WTC11 (cell line): ENCODE measurements at places on chromosomes 2 and 18. TPM values are rescaled to one million over a fixed set of nuclear protein-coding genes. Genes with fewer than 3 reads are reported as not detected.
A peak's percentile ranks its signal among the peaks of the same experiment; 100 is the strongest.

DNA sequence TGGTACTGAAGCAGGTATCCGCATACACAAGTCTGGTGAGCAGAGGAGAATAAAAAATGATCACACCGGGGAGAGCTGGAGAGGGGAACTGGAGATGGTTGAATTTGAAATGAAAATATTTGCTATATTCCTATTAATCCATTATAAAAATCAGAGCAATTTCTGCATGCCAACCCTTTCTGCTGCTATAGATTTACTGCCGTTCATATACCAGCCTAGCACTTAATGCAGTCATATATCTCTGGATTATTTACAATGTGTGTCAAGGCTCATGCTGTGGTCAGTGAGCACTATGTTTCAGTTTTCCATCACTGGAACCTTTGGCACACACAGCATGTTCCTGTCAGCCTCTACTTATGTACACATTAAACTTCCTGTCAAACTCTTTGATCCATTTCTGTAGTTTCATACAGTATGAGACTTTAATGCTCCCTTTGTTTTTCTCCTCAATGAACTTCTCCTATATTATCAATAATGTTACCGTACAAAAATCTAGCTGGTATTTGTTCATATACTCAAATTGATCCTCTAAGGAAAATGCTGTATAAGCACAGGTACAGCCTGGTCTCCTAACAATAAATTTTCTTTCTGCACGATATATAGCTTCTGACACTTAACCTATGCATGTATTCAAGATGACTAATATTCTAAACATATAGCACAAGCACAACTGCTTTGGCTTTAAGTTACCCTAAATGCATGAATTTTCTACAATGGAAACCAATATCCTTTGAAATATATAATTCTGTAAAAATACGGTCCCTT is 36.7 kb downstream of the FANCL start:
- no peak for DNase-seq

DNA sequence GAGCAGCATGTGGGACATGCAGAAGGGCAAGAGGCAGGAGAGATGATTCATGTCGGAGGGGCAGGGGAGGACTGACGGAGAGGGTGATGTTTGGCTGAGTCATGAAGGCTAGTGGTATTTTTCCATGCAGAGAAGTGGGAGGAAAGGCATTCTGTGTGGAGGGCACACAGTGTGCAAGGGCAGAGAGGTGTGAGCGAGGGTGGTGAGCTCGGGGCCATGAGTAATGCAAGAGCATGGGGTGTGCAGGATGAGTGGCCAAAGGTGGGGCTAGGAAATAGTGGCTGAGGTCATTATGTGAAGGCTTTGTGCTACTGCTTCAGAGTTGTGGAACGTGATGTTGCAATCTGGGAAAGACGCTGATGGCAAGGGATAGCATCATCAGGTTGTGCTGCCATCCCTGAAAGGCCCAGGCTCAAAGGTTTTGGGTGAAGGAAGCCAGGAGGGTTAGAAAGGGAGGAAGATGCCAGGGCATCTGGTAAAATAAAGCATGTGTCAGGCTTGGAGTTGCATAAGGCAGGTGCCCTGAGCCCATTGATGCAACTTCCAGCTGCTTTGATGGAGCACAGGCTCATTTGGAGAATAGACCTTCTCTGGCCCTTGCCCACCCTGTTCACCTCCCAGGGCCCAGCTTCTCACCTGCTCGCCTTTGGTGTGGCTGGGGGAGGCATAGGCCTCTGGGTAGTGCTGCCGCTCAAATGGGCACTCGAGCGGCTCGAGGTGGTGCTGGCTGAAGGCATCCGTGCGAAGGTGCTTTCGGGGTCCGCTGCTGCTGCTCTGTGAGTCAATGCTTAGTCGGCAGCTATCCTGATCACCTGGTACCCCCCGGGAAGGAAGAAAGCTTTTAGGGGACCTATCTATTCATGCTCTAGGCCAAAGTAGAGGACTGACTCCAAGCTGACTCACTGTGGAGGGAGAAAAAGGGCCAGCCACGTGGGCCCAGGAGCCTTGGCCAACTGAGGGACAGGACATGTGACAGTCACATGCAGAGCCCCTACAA is 37.5 kb downstream of the PAX8 start:
- no peak for DNase-seq

GRCh38 chr2:127085317-127085681 is 21.7 kb downstream of the BIN1 start:
- no peak for DNase-seq

Gene INPP5D
- total RNA-seq = 17.2 to 23.7 TPM (median 22.3 TPM) in 3 replicates

Gene CIB4
- total RNA-seq = not detected in 3 replicates

- DNase-seq = no peak
Observed at GRCh38 chr2:240189686-240190085, 49.2 kb upstream of the OTOS start.

- DNase-seq = no peak
Observed at GRCh38 chr2:8453904-8454302, 228.0 kb upstream of the ID2 start.

- DNase-seq = no peak
Observed at GRCh38 chr2:39093218-39093898, 27.5 kb downstream of the SOS1 start.

- DNase-seq = no peak
Observed at GRCh38 chr2:222888716-222889115, 27.9 kb downstream of the ACSL3 start.

Gene REG1B
- 2.1 to 3.8 TPM (median 2.3 TPM) in 3 replicates for total RNA-seq

GRCh38 chr18:924987-925386 is 20.3 kb downstream of the ADCYAP1 start:
- DNase-seq = no peak

DNA sequence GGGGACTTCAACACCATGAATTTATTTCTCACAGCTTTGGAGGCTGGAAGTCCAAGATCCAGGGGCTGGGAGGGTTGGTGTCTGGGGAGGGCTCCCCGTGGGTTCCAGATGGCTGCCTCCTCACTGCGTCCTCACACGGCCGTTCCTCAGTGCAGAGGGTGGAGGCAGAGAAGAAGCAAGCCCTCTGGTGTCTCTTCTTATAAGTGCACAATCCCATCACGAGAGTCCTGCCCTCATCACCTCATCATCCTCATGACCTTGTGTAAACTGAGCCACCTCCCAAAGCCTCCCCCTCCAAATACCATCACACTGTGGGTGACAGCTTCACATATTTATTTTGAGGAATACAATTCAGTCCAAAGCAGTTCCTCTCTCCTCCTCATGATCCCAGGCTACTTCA is 26.3 kb downstream of the TMEM163 start:
- DNase-seq = no peak

GRCh38 chr2:55093381-55093780 is 43.1 kb upstream of the RTN4 start:
- no peak for DNase-seq

DNA sequence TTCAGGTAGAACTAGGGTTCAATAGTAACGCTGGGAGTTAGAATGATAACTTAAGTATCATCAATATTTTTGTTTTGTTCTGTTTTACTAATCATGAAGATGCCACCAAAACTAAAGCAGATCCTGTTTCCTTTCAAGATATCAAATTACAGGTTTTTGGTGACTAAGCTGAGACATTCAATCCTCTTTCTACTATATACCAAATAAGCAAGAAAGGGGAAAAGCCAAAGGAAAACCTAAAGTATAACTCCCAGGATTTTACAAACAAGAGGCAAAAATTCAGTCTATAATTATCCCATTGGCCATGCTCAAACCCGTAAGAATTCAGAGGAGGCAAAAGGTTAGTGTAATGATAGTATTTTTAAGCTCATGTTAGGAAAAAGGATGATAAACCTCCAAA is 175.2 kb upstream of the CCDC150 start:
- DNase-seq = no peak

- no peak for DNase-seq
Observed at GRCh38 chr18:49006641-49007454, 56.1 kb upstream of the SMAD7 start.

Gene CDKL4
- total RNA-seq = 0.16 to 0.46 TPM (median 0.34 TPM) in 3 replicates

Gene BMP10
- not detected in 3 replicates for total RNA-seq

GRCh38 chr2:51013079-51013932 is 18.6 kb downstream of the NRXN1 start:
- peak; percentile 34 for DNase-seq

GRCh38 chr2:168053676-168054075 is 193.7 kb downstream of the STK39 start:
- no peak for DNase-seq

DNA sequence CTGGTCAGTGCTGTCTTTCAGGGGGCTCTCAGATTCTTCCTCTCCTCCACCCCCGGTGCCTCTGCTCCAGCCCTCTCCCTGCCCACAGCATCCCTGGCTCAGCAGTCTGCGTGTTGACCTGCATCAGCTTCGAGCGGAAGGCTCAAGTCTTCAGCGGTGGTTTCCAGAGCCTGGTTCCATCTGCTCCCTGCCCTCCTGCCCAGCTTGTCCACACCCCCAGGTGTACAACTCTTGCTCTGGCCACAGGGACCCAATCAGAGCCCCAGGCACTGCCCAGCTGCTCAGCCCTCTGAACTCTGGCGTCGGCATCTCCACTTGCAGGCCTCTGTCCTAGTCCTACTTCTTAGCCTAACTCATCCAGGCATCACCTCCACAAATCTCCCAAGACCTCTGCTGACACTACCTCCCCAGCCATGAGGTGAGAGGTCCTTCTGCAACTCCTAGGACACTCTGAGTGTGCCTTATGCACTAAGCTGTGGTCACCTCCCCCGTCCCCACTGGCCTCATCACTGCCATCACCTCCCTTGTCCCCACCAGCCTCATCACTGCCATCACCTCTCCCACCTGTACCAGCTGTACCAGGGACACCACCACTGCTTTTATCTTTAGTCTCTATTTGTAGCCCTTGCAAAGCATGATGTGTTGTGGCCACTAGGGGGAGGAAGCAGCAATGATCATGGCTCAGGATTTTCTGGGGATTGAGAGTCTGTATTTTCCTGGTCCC is 60.9 kb downstream of the EDAR start:
- peak; percentile 56 for DNase-seq

Gene GULP1
- total RNA-seq = 75.1 to 82.1 TPM (median 80.5 TPM) in 3 replicates

GRCh38 chr2:120108049-120108448 is 95.2 kb downstream of the EPB41L5 start:
- DNase-seq = no peak

GRCh38 chr2:68290901-68291300 is 28.8 kb downstream of the CNRIP1 start:
- no peak for DNase-seq

Gene IL36B
- not detected in 3 replicates for total RNA-seq

GRCh38 chr2:184847331-184847730 is 249.0 kb downstream of the ZNF804A start:
- no peak for DNase-seq

DNA sequence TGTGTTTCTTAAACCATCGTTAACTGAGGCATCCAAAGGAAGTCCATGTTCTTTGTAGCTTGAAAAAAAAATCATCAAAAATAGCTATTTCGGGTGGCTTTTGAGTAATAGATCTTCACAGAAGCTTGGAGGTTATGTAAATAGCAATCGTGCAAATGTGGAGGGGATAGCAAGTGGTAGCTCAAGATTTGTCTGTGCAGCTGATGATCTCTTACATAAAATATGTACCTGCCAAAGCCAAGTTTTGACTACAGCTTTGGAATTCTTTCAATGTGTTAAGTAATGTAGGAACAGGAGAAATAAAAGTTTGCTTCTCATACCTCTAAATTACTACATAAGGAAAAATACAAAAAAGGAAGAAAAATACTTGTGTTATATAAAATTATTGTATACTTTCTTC is 1432.0 kb downstream of the DPP10 start:
- no peak for DNase-seq

DNA sequence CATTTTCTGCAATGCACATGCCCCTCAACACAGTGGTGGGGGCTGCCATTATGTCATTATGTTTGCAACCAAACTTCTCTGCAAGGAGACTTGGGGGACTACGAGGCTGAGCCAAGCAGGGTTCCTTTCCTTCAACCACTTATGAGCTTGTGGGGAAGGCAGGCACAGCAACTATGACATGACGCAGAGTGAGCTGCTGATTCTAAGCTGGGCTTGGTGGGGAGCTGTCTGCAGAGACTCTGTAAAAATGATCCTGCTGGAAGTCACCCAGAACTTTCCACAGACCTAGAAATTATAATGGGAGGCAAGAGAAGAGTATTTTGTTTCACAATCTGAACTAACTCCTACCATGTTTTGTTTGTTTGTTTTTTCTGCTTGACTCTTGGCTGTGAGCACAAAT is 55.6 kb downstream of the INPP5D start:
- DNase-seq = no peak

GRCh38 chr2:239470151-239470900 is 69.5 kb upstream of the HDAC4 start:
- no peak for DNase-seq

Gene CCDC121
- total RNA-seq = 1.9 to 2.9 TPM (median 2.0 TPM) in 3 replicates

Gene GCG
- 0.14 TPM in 1 of 3 replicates, not detected in the others for total RNA-seq

Gene OSR1
- total RNA-seq = 0.22 to 0.55 TPM (median 0.27 TPM) in 3 replicates

Gene EVX2
- 0.05 TPM in 1 of 3 replicates, not detected in the others for total RNA-seq

Gene REG3G
- 0.20 to 0.39 TPM (median 0.30 TPM) in 3 replicates for total RNA-seq

GRCh38 chr2:229330952-229331351 is 59.9 kb upstream of the PID1 start:
- no peak for DNase-seq

- no peak for DNase-seq
Observed at GRCh38 chr2:40097691-40098385, 318.8 kb upstream of the THUMPD2 start.

Gene TUBA3E
- 0.18 TPM in 1 of 3 replicates, not detected in the others for total RNA-seq

DNA sequence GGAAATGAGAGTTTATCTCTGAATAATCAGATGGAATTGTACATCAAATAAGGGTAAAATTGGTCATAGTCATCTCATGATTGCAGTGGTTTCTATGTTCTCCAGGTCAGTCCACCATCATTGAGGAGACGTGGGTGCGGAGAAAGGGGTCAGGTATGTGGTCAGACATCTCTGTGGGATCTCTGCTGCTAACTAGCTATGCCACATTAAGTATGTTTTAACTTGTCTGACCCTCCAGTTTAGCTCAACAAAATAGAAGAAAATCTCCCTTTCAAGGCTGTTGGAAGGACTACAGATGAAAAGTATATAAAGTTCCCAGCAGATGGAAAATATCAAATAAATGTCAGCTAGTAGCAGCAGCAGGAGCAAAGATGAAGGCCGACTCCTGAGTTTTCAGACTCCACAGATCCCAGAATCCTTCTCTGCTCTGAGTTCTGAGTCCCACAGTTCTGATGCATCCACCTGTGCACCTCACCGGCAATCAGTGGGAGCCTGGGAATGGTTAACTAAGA is 106.6 kb upstream of the CYP1B1 start:
- no peak for DNase-seq

- no peak for DNase-seq
Observed at GRCh38 chr2:102664471-102664909, 45.1 kb downstream of the SLC9A2 start.

GRCh38 chr2:108492364-108492763 is 41.9 kb upstream of the LIMS1 start:
- DNase-seq = no peak

Gene RESP18
- not detected in 3 replicates for total RNA-seq

GRCh38 chr2:202072226-202072625 is 829 bp upstream of the KIAA2012 start:
- DNase-seq = no peak
